DMS79 (cell line): ENCODE measurements at places on chromosomes 13 and 19.

DNA sequence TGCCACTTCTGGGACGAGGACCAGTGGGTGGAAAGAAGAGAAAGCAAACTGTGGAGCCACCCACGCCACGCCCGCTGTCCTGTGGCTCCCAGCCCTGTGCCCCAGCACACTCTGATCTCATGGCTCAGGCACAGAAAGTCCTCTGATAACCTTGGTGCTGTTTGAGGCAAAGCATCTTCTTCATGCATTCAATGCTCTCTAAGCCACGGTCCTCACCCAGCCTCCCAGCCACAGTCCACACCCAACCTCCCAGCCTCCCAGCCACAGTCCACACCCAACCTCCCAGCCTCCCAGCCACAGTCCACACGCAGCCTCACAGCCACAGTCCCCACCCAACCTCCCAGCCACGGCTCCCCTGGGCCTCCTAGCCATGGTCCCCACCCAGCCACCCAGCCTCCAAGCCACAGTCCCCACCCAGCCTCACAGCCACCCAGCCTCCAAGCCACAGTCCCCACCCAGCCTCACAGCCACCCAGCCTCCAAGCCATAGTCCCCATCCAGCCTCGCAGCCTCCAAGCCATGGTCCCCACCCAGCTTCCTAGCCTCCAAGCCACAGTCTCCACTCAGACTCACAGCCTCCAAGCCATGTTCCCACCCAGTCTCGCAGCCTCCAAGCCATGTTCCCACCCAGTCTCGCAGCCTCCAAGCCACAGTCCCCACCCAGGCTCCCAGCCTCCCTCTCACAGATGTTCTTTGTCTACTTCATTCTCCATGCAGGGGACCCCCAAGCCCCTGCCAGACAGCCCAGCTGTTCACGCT lies 74.9 kb downstream of the SOX1 start:
- no peak for DNase-seq

GRCh38 chr13:37632294-37632693 lies 33.7 kb upstream of the POSTN start:
- DNase-seq = no peak

DNA sequence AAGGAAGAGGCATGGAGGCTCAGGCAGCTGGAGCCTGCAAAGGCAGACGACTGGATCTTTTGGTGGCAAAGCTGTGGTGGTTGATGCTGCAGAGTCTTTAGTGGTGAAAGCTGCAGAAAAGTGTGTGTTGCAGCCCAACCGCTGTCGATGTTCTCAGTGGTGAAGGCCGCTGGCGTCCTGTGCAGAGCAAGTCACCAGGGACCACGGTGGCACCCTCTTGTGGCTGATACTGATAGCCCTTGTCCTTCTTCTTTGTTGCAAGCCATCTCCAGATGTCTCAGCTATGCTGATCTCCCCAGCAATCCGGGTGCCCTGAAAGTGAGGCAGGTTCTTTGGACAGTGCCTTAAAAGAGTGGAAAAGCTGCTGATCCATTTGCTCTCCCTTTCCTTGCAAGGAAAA lies 610.9 kb upstream of the PCDH9 start:
- no peak for DNase-seq

GRCh38 chr13:110652764-110653163 lies 37.4 kb downstream of the NAXD start:
- DNase-seq = no peak

- no peak for DNase-seq
Observed at GRCh38 chr19:7000333-7000732, 20.9 kb downstream of the MBD3L2B start.

- no peak for DNase-seq
Observed at GRCh38 chr19:5246554-5247155, 94.0 kb downstream of the PTPRS start.

DNA sequence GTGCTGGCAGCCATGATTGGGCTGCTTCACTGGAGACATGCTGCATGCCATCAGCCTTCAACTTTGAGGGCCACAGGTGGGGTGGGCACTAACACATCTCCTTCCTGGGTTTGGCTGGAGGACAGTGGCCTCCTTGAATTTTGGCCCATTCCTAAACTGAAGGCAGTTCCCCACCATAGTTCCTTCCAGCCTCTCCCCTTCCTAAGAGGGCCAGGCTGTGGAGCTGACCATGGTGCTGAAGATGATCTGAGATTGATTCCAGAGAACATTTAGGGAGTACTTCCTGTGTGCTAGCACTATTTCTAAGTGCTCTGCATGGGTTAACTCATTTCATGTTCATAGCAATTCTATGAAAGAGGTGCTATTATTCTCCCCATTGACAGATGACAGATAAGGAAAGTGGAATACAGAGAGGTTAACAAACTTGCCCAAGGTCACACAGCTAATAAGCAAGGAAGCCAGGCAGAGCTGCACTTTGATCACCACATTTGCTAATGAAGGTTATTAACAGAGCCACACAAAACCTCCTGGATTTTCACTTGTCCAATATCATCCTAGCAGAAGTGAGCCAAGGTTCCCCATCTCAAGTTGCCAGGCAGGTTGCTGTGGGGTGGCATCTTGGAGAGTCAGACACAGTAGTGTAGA lies 175.3 kb downstream of the ZIC5 start:
- no peak for DNase-seq

- no peak for DNase-seq
Observed at GRCh38 chr13:29597246-29597645, 1.8 kb upstream of the SLC7A1 start.

DNA sequence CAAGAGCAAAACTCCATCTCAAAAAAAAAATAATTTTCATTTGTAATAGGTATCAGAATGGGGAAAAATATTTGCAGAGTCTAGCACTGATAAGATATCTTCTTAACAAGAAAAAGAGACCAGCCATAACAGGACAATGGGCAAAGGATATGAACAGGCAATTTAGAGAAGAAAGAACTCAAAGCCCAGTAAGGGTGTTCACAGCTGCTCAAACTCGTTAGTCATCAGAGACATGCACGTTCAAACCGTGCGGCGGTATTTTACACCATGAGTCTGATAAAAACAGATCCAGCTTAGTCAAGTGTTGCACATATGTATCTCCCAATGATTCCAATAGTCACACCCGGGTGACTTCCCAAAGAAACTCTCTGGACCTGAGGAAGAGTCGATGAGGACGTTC lies 13.7 kb upstream of the NCCRP1 start:
- DNase-seq = no peak

DNA sequence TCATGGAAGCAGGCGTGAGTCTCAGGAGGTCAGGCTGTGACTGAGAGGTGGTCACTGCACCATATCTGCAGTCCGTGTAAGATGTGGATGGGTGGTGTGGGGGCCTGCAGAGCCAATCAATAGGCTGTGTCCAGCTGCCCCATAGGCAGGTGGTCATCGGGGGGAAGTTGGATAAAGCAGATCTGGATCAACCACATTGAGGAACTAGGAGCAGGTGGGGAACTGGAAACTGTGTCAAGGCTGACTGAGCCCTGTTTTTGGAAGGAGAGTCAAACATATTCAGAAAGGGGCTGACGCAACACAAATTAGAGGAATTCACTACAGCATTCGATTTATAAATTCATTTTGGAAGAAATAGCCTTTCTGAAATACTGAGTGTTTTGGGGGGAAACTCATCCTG lies 15.0 kb downstream of the CLEC4M start:
- DNase-seq = no peak

DNA sequence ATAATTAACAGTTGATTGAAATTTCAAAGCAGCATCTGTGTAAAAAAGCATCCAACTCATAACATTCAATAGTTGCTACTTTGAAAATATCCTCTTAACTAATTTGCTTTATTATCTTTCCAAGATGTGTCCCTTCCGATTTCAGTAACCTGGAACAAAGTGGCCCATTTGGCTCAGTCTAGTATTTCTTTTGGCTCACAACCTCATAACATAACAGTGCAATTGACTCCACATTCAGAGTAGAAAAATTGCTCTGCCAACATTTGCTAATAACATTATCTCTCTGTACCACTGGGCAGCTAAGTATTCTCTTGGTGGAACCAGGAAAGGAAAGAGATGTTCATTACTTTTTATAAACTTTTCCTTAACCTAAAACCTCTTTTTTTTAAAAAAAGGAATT lies 571.1 kb upstream of the ARGLU1 start:
- DNase-seq = no peak

- DNase-seq = no peak
Observed at GRCh38 chr13:113616281-113616906, 31.8 kb downstream of the TFDP1 start.

- no peak for DNase-seq
Observed at GRCh38 chr19:29686285-29686805, 21.1 kb downstream of the PLEKHF1 start.

GRCh38 chr19:46489445-46490272 lies 6.0 kb downstream of the PNMA8B start:
- no peak for DNase-seq

DNA sequence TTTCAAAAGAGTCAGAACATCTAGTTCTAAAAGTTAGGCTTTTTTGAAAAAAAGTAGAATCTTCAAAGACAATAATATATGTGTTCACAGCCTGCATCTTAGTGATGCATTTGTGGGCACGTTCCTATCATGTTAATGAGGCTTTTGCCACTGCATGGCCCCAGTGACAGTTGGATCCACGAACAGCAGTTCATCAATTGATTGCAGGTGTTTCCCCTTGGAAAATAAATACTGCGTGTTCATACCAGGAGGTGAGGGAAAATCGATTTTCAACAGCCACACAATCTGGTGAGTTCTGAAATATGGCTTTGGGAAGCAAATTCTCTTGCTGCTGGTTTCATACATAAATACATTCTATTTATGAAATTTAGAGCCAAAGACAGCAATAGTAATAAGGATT lies 343.8 kb upstream of the SLC10A2 start:
- DNase-seq = no peak

GRCh38 chr19:30780032-30780431 lies 407.8 kb downstream of the ZNF536 start:
- no peak for DNase-seq

DNA sequence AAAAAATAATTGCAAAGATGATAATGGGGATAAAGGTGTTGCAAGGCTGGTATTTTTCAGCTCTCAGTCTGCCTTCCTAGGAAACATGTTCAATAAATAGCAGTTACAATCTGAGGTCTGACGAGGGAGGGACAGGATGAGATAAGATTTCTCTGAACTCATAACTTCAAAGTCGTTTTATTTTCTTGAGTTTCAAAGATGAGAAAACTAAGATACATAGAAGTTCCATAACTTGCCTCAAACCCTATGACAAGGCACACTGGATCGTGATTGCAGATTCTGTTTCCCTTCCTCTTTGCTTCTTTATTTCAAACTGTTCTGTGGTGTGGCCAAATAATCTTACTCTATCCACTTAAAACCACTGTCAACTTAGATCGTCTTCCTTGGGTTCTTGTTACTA lies 327.2 kb downstream of the GPC5 start:
- DNase-seq = no peak

- DNase-seq = no peak
Observed at GRCh38 chr13:84661718-84662117, 779.4 kb upstream of the SLITRK1 start.

- no peak for DNase-seq
Observed at GRCh38 chr13:47120282-47120681, 223.4 kb upstream of the HTR2A start.

GRCh38 chr13:42680748-42681147 lies 100.6 kb upstream of the FAM216B start:
- no peak for DNase-seq

GRCh38 chr19:31275068-31275334 lies 74.2 kb downstream of the TSHZ3 start:
- no peak for DNase-seq

DNA sequence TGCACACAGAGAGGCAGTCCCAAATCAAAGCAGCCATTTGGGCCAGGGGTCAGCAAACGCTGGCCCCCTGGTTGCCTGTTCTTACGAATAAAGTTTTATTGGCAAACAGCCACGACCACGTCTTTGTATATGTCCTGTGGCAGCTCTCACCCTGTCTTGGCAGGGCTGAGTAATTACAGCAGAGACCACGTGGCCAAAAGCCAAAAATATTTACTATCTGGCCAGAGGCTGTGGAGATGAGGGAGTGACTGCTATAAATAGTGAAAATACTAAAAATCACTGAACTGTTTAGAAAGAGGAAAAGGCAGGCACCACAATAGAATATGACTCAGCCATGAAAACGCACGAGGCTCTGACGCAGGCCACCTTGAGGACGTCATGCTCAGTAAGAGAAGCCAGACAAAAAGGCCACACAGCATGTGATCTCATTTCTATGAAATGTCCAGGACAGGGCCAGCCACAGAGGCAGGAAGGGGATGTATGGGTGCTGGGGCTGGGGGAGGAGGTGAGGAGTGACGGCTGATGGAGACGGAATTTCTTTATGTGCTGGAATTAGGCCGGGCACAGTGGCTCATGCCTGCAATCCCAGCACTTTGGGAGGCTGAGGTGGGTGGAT lies 29.4 kb downstream of the SMIM24 start:
- DNase-seq = no peak

- no peak for DNase-seq
Observed at GRCh38 chr13:53749306-53749705, 720.7 kb downstream of the OLFM4 start.

GRCh38 chr19:56177564-56178243 lies 1.9 kb downstream of the GALP start:
- DNase-seq = no peak

DNA sequence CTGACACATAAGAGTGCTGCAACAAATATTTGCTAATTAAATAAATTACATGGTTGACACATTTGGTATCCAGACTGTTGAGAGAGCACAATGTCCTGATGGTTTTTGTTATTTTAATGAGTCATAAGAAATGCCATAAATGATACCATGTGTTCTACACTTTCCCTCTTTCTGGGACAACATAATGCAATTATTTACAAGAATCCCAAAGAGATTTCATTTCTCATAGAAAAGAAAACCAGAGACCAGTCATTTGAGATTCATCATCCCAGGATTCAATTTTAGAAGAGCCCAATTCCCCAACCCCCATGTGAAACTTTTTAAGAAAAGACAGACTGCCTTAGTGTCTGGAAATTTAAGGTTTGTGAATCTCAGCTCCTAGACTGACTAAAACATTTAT lies 399.6 kb downstream of the DCT start:
- DNase-seq = no peak

DNA sequence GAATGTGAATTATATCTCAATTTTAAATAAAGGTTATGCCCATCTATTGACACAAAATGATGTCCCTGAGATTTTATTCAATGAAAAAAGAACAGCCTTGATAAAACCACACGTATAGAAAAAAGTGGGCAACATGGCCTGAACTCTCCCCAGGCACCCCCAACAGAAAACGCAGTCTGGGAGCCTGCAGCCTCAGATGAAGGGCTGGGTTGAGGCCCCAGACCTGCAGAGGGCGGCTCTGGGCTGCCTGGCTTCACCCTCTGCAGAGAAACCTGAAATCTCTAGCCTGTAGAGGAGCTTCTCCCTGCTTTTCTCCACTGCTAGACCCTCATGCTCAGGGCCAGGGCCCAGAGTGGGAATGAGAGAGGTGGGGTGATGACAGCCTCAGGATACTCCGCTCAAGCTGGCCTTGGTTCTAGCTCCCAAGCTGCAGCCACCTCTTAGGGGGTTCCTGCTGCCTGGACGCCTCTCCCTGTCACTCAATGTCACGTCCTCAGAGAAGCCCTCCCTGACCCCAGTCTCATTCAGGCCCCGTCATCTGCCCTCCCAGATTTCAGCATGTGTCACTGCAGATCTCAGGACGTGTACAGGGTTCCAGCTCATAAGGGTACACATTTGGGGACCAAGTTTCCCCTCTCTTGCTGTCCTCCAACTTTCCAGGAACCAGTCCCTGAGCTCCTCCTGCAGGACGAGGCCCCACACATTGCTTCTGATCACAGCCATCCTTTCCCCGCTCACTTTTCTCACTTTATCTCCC lies 1.8 kb downstream of the MBD3 start:
- DNase-seq = no peak
